CD4-positive, alpha-beta T cell treated with Interleukin-15 for 4 hours (primary cell): ENCODE measurements at places on chromosomes 16 and 17.
A peak's percentile ranks its signal among the peaks of the same experiment; 100 is the strongest.

GRCh38 chr16:71288570-71288889 is 672 bp downstream of the CMTR2 start:
- DNase-seq, result no peak

- no peak for DNase-seq
Measured at GRCh38 chr17:62778990-62779681, 29.0 kb downstream of the MARCHF10 start.

DNA sequence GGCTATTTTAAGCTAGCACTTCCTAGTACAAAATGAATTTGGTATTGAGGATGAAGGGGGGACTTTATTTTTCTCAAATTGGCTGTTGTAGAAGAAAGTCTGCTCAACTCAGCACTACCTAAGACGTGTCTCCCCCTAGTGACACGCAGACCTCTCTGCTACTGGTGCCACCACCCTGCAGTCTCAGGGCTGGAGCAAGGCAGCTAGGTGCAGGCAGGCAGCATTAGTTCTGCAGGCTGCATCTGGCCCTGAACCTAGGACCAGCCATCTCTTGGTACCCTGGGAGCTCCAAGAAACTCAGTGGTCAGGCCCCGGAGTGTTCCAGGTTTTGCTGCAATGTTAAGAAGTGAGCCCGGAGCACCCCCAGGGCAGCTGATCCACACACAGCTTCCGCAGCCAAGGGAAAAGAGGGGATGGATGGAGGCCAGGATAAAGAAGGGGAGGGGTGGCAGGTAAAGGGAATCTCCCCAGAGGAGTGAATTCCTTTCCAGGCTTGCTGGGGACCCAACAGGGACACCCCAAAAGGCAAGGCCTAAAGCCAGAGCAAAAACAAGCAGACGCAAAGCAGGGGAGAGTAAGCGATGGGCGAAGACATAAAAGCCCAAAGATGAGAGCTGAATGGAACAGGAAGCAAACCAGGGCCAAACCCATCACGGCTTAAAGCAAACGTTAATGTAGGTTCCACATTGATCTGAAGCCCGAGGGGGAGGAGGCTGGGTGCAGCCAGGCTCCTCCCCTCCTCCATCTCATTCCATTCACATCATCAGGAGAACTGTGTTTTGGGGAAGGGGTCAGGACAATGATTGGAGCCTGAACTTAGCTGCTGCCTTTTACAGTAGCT is 200.5 kb downstream of the ZFHX3 start:
- DNase-seq, result no peak

- DNase-seq, result no peak
Measured at GRCh38 chr16:35794896-35795295, 2335.5 kb downstream of the TP53TG3F start.

DNA sequence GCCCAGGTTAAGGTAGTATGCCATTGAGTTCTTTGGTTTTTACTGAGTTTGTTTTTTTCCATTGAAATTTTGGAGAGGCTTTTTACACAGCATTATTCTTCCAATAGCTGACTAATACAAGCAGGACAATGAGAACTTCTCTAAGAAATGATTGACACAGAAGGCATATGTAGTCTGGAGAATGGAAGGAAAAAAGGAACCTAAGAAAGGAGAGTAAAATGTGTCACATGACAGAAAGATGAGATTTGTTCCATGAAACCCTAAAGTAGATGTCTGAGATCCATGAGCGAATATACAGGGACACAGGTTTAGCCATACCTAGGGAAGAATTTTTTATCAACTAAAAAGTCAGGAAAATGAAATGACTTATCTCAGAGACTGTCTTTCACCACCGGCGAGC is 80.7 kb downstream of the AKAP1 start:
- no peak for DNase-seq

DNA sequence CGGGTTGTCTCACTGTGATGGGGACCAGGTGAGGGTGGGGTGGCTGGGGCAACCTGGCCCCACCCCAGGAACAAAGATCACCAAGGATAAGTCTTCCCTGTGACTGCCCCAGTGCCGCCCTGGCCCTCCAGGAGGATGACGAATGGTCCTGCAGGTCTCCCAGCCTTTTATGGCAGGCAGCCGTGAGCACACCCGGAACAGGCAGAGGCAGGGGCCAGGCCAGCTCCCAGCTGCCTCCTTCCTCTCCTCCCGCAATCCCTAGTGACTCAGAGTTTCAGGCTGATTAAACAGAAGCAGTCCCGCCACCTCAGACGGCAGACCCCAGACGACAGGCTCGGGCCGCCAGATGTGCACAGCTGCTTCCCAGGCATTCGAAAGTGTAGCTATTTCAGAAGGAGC is 13.3 kb downstream of the JUP start:
- DNase-seq, result no peak

DNA sequence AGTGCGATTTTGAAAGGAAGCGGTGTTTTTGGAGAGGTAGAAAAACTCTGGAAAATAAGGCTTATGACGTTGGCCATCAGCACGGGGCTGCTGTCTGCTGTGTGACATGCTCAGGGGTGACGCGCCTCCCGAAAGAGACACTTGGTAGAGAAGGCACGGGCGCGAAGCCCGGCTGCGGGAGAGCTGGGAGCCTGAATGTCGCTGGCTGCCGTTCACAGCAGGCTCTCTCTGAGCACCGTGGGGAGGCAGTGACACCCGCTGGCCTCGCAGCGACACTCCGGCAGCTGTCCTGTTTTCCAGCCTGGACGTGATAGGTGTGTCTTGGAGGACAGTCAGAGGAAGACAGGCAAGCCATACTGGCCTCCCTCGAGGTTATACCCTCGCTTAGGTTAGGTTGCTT is 759.1 kb upstream of the RBFOX1 start:
- no peak for DNase-seq

DNA sequence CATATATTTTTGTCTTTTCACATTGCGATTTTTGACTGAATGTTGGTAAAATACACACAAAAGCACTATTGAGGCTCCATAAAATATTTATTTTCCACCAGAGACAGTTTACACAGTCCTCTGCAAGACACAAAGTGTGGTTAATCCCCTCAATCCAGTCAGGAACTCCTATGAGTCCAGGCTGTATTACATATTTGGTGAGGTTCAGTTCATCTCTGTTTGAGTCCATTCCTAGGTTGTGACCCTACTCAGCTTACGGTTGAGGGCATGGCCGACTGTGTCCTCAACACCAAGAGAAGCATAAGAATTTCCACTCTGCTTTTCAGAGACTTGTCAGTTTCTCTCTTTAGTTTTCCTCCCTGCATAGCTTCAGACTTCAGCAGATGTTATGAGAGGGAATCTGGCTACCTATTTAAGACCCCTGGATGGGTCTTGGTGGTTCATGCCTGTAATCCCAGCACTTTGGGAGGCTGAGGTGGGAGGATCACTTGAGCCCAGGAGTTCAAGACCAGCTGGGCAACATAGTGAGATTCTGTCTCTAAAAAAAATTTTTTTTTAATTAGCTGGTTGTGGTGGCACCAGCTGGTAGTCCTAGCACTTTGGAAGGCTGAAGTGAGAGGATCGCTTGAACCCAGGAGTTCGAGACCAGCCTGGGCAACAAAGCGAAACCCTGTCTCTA is 25.1 kb downstream of the ARL4D start:
- no peak for DNase-seq

- DNase-seq, result no peak
Measured at GRCh38 chr17:37233036-37233435, 142.7 kb upstream of the C17orf78 start.

DNA sequence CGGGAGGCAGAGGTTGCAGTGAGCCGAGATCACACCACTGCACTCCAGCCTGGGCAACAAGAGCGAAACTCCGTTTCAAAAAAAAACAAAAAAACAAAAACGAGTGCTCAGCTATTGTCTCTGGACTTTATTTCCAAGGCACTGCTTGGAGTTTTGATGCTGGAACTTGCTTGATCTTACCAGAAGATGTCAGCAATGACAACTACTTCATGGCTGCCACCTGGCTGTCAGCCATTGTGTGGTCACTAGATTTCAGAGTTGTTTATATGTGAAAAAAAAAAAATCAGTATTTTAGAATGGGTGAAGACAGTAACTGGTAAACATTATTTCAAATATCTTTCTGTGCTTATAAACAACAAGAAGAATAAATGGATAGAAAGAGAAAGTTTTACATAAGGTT is 26.3 kb upstream of the OR4D1 start:
- peak; percentile 62 for DNase-seq

DNA sequence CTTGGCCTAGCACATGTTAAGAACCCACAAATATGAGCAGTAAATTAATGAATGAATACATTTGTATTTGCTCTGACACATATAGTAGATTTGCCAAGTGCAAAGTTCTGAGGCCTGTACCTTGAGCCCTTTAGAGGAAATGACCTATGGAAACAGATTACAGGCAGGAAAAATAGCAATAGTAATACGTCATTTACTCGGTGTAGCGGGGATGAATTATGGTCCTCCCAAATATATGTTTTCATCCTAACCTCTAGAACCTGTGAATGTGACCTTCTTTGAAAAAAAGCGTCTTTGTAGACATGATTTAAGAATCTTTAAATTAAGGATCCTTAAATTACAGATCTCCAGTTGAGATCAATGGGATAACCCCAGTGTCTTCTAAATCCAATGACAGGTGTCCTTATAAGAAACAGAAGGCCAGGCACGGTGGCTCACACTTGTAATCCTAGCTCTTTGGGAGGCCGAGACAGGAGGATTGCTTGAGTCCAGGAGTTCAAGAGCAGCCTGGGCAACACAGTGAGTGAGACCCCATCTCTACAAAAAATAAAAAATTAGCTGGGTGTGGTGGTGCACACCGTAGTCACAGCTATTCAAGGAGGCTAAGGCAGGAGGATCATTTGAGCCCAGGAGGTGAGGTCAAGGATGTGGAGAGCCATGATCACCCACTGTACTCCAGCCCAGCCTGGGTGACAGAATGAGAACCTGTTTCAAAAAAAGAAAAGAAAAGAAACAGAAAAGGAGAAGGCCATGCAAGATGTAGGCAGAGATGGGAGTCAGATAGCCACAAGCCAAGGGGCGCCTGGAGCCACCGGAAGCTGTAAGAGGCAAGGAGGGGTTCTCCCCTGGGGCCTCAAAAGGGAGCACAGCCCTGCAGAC is 5.1 kb upstream of the ITPRIPL2 start:
- DNase-seq, result no peak

- DNase-seq, result no peak
Measured at GRCh38 chr17:29581583-29582253, 7.7 kb downstream of the GIT1 start.

GRCh38 chr16:727291-727977 is 528 bp downstream of the HAGHL start:
- no peak for DNase-seq

DNA sequence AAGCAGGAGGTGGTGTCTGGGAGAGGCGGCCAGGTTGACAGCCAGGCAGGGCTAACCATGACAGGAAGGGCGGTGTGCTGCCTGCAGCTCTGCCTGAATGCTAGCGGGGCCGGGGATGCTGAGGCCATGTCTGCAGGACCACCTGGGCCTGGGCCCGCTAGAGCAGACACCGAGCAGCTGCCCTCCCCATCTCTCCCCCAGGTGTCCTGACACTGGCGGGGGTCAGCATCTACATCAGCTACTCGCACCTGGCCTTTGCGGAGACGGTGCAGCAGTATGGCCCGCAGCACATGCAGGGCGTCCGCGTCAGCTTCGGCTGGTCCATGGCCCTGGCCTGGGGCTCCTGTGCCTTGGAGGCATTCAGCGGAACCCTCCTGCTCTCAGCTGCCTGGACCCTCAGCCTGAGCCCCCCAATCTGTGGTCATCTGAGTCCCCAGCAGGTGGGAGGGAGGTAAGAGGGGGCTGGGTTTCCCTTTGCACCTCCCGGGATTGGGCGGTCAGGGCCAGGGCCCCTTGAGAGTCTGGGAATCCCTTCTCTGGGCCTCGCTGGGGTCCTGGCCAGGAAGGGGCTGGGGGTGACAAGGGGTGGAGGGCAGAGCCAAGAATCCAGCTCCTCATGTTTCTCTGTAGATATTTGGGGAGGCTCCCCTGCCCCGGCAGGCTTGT is 7.5 kb downstream of the TMEM235 start:
- no peak for DNase-seq

GRCh38 chr16:77912617-77913016 is 109.7 kb upstream of the CLEC3A start:
- no peak for DNase-seq

- no peak for DNase-seq
Measured at GRCh38 chr17:33811984-33812577, 443.0 kb upstream of the CCL2 start.

DNA sequence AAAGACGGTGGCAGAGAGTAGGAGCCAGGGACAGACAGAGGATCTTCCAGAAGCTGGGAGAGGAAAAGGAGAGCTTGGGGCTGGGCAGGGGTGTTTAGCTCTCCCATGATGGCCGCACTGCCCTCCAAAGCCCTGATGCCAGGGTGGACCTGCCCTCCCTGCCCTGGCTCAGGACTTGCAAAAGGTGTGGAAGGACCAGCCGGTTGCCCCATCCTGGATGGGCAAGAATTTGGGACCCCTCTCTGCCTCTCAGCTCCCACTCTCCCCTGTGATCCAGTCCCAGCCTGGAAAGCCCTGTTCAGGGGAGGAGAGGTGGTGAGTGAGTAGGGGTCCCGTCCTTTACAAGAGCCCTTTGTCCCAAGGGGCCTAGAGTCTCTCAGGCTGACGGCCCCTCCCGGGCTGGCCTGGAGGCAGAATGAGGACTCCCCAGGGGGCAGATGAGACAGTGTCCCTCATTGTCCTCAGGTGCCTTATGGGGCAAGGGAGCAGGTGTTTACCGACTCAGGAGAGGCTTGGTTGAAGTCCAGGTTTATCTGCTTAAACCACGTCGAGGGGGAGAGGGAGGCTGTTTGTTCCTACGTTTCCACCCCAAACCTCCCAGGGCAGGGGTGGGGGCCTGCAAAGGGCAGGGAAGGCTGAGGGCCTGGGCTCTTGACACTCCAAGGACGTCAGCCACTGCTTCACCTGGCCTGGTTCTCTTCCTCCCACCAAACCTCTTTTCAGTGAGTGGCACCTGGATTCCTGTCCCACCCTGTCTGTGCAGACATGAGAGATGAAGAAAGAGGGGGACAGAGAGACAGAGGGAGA is 19.3 kb upstream of the ITGA3 start:
- no peak for DNase-seq

DNA sequence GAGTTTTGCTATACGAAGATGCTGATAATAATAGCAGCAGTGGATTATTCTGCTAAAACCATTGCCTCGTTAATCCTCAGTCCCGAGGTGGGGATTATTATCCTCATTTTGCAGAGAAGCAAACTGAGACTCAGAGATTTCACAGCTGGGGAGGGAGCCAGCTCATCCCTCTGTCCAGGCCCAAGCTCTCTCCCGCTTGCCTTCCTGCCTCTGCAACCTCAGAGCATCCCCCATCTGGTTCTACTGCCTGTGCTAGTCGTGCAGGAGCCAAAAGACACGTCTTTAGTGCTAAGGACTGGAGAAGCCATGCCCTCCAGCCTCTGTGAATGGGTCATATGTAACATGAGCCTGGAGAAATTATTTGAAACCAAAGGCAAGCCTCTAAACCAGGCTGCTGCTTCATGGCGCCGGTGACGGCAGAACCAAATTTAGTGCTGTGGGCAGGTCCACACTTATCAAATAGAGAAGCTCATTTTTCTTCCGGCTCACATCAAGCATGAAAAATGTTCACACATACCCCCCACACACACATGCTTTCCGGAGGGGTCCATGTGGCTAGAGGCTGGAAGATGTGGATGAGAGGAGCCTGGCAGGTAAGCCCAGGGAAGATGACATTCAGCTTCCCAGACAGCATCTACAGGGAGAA is 13.5 kb downstream of the MAPT start:
- DNase-seq, result no peak

GRCh38 chr16:70455910-70456309 is 1.5 kb downstream of the FCSK start:
- no peak for DNase-seq

GRCh38 chr17:21039839-21040575 is 2.8 kb downstream of the USP22 start:
- peak; percentile 38 for DNase-seq
